ENCODE measurements at places on chromosomes 1 and 21.

GRCh38 chr1:198174297-198174696 is 17.5 kb downstream of the NEK7 start:
- peak; percentile 40 for DNase-seq

- no peak for DNase-seq
Observed at GRCh38 chr1:231781892-231782291, 155.3 kb downstream of the DISC1 start.

GRCh38 chr1:33260439-33260838 is 4.1 kb downstream of the ZNF362 start:
- no peak for DNase-seq

DNA sequence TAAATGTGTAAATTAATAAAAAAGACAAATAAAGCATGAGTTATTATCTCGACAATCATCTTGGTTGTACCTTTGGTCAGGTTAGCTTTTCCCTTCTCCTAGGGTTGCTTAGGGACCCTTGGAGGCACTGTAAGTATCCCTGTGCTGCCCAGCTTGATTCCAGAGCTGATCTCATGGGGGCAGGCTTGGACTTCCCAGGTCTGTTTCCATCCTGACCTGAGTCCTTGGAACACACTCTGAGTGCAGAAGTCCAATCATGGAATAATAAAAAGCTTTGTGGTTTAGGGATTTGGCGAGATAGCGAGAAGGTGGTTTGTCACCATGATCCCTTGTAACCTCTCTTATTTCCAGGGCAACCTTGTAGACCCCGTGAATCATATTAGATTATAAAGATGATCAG is 18.7 kb upstream of the PAPPA2 start:
- DNase-seq: no peak

- DNase-seq: peak; percentile 91
Observed at GRCh38 chr1:43454270-43455011, 710 bp upstream of the HYI start.

DNA sequence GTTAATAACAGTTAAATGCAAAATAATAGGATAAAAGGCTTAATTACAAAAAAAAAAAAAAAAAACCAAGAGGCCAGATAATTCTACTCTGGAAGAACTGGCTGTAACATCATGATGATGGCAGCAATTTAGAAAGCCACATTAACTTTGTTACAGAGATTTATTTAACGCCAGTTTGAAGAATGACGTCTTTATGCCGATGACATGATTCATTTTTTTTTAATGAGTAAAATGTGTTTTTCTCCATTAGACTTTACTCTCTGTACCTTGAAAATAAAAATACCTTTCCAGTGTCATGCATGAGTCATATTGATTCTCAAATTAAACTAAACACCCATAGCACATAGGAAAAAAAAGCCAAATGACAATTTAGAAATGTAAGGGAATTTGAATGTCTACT is 226.1 kb downstream of the RGS7 start:
- DNase-seq: no peak

DNA sequence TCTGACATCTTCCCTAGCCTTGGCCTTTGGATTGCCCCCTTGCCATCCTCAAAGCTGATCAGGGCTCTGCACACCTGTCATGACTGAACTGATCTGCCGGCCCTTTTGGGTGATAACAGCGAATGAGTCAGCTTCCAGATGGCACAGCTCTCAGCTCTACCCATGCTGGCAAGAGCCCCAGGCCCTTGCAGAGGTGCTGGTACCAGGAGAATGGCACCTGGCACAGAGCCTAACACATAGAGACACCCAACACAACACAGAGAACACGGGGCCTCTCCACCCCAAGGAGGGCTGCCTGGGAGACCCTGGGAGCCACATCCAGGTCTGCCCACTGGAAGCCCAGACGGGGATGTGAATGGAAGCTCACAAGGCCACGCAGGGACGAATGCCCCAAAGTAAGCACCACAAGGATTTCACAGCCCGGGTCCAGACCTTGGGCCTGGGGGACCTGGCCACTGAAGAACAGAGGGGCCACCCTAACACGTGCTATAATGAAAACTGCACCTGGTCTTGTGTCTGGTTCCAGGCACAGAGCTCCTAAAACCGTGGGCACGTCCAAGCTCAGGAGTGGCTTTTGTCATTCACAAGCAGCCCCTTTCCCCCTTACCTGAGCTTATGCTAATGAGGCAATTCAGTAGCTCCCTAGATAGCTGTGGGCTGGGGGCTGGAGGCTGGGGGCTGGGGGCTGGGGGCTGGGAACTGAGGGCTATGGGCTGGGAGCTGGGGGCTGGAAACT is 160.5 kb downstream of the NPHP4 start:
- DNase-seq: no peak

DNA sequence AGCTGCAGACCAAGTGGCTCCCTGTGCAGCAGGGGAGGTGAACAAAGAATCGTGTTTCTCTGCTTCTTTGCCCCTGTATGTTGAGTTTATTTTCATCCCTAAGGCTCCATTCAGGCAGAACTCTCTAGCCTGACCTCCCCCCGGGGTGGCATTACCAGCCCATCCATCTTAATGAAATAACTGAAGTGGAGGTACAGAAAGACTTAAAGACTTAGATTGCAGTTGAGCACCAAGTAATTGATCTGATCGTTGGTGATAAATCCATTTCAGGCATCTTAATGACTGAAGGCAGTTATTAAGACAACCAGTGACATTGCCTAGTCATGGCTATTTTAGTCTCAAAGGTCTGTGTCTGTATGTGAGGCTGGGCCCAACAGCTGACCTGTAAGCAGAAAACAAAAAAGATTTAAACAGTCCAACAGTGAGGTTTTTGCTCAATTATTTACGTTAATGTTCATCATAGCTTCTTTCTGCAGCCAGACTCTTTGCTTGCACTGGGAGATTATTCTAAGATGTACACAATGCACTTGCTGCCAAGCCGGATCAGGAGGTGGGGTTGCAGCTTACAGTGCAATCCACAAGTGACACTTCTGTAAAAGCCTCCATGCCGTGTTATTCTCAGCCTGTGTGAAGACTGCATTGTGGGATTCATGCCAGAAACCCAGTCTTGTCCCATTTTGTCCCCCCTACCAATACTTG is 363.0 kb upstream of the DUSP10 start:
- no peak for DNase-seq

GRCh38 chr1:16051039-16051438 is 7.5 kb downstream of the CLCNKB start:
- DNase-seq: no peak

GRCh38 chr1:93616221-93616995 is 65.2 kb downstream of the BCAR3 start:
- DNase-seq: no peak

DNA sequence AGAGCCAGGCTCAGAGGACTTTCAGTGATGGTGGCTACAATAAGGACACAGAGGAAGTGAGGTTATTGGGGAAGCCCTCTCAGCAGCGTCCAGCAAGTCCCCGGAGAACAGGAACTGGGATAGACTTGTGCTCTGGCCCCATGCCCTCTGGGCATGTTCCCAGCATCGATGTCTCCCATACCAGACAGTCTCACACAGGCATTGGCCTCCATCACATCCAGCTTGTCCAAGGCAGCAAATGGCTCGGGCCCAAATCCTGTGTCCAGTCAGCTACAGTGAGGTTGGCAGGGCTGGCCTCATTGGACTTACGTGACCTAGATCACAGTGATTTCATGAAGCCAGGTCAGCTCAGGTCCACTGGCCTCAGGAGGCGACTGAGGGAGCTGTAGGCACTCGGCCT is 19.6 kb upstream of the TMEM54 start:
- DNase-seq: no peak

DNA sequence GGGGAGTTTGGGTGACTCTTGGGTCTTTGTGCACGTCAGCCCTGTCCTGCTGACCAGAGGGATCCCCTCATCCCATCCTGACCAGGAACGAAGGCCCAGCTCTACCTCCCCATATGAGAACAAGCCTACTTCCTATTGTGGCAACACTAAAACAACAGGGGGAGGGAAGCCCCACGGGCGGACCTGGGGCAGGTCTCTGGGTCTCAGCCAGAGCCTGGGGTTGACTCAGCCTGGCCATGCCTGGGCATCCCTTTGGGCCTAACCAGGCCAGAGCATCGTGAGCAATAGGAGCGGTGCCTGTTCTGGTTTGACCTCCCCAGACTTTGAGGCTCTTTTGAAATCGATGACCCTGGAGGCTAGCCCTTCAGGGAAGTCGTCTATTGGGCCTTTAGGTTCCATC is 16.8 kb downstream of the RPS6KA1 start:
- no peak for DNase-seq

DNA sequence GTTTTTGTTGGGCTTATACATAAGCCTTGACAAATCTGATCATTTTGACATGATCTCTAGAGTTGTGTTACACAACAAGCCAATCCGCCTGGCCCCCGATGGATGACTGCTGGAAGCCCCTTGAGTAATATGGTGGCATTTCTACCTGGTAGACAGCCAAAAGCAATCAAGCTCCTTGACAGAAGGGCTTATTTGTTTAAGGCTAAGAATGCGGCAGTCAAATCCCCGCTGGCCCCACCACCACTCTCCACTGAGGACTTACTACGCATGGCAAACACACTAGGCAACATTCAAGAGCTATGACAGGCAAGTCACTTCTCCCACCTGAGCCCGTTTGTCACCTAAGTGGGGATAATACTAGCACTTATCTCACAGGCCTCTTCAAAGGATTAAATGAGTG is 33.4 kb upstream of the C1orf198 start:
- DNase-seq: peak; percentile 44

- DNase-seq: no peak
Observed at GRCh38 chr1:221664253-221664652, 77.6 kb downstream of the DUSP10 start.

GRCh38 chr1:40462956-40463590 is 12.8 kb downstream of the ZFP69B start:
- DNase-seq: peak; percentile 21

DNA sequence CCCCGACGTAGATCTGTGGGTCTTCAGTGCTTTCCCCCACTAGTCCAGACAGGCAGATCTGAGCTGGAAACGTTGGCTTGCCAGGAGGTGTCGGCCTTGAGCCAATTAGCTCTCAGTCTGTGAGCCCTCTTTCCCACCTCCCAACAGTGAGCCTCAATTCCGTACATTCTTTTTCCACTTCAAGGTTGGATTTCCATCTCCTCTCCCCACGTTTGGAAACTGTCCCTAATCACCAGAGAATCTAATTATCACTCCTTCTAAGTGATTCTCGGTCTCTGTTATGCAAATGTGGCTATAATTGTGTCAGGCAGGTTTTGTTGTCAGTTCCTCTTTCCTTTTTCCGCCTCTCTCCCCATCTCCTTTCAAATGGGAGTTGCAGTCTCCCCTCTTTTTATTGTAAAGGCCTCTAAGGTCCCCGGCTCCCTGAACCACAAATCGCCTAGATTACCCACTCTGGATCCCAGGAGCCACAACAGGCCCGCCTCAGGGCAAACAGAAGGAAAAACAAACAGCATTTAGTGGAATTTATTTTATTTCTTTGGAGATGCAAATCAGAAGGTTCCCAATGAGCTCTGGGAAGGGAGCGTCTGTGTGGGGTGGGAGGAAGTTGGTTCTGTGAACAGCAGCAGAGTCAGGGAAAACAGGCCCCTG is 29.4 kb upstream of the LRRN2 start:
- DNase-seq: no peak

DNA sequence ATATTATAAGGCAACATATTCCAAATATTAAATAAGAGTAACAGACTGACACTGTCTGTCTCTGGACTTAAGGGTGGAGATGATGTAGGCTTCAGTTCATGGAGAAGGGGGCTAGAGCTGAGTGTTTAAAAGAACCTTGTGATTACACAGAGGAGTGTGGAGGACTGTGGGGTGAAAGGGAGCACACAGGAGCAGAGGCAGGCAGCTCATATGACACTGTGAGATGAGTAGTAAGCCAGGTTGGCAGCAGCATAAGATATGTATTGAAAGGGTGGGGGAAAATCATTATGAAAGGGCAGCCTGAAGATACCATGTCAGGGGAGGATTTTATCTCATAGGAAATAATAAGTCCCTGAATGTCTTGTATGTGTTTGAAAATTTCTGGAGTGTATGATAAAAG is 104.5 kb downstream of the AK5 start:
- DNase-seq: no peak

GRCh38 chr1:114352797-114353196 is 158.2 kb downstream of the TRIM33 start:
- DNase-seq: no peak

- DNase-seq: no peak
Observed at GRCh38 chr1:107707111-107707510, 257.9 kb downstream of the VAV3 start.

DNA sequence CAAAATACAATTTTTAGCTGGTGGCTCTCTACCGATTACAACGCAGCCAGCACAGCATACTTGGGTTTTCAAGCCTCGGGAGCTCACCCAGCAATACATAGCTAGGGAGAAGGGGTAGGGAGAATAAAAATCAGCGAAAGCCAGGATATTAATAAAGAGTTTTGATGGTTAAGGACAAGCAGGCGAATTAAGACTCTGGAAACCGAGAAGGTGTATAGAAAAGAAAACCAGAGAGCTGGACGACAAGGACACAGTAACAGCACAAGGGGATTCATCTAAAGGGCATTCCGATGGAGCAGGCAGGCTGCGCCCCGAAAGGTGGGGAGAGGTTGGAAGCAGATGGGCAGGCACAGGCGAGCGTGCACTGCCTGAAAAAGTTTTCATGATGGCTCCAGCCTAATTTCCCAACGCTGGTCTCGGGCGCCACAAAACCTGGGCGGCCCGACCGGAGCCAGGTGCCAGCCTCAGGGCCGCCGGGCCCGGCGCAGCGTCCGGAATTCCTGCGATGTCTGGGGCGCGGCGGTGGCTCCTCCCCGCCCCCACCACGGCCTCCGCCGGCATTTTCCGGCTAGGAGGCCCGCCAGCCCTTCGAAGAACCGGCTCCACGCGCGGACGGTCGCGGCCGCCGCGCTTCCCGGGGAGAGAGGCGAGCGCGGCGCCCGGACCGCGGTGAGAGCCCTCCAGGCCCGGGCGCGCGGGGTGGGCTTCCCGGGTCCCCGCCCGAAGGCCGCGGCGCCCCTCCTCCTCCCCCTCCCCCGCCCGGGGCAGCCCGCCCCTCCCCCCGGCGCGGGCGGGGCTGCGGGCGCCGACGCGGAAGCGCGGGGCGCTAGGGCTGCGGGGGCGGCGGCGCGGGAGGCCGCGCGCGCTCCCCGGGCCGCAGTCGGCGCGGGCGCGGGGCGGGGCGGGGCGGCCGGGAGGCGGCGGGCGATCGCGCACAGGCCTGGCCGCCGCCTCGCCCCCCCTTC is 774 bp upstream of the DYRK1A start:
- DNase-seq: peak; percentile 55

GRCh38 chr1:19505693-19506457 is 20.5 kb upstream of the CAPZB start:
- DNase-seq: no peak
